ENCODE measurements at places on chromosomes 13 and 19.
A peak's percentile ranks its signal among the peaks of the same experiment; 100 is the strongest.

DNA sequence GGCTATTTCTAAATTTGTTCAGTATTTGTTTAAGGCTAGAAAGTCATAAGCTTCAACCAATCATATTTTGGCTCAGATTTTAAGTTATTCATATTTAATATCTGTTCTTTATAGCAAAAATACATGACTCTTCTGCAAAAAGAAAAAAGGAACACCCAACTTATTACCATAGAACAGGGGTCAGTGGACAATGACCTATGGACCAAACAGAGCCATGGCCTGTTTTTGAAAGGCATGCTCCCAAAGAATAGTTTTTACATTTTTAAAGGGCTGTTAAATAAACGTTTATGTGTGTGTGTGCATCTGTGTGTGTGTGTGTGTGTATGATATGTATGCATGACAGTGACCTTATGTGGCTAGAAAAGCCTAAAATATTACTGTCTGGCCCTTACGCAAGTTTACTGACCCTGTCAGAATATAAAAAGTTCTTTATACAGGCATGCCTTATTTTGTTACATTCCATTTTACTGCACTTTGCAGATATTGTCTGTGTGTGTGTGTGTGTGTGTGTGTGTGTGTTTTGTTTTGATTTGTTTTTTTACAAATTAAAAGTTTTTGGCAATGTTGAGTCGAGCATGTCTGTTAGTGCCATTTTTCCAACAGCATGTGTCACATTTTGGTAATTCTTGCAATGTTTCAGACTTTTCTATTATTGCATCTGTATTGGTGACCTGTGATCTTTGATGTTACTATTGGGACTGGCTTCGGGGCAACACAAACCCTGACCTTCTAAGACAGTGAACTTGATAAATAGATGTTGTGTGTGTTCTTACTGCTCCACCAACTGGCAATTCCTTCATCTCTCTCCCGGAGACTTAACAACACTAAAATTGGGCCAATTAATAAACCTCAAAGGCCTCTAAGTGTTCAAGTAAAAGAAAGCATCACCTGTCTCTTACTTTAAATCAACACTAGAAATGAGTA is 22.0 kb downstream of the KLF12 start:
- DNase-seq, result no peak

DNA sequence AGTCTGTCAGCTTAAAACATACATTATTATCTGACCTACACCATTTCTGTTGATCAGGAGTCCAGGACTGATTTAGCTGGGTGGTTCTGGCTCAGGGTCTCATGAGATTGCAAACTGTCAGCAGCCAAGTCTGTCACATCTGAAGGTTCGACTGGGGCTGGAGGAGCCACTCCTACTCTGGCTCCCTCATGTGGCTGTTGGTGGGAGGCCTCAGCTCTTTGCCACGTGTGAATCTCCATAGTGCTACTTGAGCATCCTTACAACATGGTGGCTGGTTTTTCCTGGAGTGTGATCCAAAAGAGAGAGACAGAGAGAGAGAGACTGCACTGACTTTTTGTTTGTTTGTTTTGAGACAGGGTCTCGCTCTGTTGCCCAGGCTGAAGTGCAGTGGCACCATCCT is 63.6 kb upstream of the NFIC start:
- no peak for DNase-seq

GRCh38 chr13:107203146-107203847 is 635.4 kb upstream of the ARGLU1 start:
- DNase-seq, result no peak

GRCh38 chr13:55652657-55653056 is 1488.1 kb upstream of the PRR20A start:
- no peak for DNase-seq

DNA sequence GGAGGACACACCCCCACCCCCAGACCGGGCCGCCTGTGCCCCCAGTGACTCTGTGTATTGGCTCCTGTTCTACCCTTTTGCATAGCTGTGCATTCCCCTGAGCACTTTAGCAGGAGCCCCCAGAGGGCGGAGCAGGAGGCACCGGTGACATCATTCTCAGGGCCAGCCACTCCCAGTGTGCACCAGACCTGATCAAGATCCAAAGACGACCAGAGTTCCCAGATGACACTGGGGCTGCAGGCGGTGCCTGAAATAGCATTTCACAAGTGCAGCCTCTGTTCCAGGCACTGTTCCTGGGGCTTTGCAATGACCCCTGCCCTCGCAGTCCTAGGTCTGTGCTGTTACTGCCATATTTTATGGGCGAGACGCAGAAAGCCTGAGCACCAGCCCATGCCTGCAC is 14.5 kb upstream of the PTPRS start:
- no peak for DNase-seq

- no peak for DNase-seq
These were observed 64.6 kb upstream of the SOX21 start for GRCh38 chr13:94776956-94777355.

GRCh38 chr19:19657397-19657783 is 6.1 kb downstream of the ATP13A1 start:
- no peak for DNase-seq

- no peak for DNase-seq
These were observed 114.5 kb downstream of the URI1 start for GRCh38 chr19:30056580-30056979.

GRCh38 chr13:51240178-51240577 is 18.0 kb downstream of the FAM124A start:
- no peak for DNase-seq

- DNase-seq, result no peak
These were observed 187.9 kb downstream of the KATNAL1 start for GRCh38 chr13:30119476-30119875.

DNA sequence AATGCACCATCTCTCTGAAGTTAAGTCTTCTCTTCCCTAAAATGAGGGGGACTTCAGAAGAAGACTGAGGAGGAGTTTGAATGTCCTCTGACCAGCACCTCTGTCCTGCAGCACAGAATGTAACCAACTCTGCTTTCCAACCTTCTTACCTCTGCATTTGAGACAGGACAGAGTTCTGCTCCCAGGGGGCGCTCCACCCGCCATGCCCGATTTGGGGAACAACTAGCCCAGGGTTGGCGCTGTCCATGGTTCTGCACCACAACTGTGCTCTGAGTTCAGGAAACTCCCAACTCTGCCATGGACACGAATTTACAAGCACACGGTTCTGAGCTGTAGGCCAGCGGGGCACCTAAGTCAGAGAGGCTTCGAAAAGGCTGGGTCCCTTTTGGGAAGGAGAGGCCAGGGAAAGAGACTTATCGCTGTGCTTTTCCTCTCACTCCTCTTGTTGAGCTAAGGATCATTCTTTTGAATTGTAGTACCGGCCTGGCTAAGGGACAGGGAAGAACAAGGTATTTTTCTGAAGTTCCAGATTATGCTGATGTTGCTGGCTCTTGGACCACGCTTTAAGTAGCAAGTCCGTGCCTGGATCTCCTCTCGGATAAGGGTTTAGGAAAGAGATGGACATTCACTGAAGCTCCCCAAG is 22.2 kb downstream of the SIGLEC5 start:
- peak; percentile 14 for DNase-seq

- no peak for DNase-seq
These were observed 10.8 kb downstream of the ENOX1 start for GRCh38 chr13:43776006-43776405.

DNA sequence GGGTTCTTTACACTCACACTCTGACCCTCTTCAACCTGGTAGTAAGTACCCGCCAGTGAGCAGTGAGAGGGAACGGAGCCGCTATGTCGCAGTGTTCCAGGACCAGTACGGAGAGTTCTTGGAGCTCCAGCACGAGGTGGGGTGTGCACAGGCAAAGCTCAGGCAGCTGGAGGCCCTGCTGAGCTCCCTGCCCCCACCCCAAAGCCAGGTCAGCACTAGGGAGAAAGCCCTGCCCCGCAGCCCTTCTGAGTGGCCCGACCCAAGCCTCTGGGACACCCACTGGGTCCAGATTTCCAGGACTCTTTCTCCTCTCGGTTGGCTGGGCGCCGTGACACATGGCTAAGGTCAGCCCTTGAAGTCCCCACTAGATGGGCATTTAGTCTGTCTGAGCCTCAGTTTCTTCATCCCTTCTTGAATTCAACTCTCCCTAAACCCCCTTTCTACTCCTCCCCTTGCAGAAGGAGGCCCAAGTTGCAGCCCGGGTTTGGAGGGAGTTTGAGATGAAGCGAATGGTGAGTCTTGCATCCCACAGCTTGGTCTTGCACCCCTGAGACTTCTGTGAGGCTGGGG is 1.9 kb downstream of the OCEL1 start:
- no peak for DNase-seq

GRCh38 chr13:112792511-112792910 is 102.7 kb downstream of the ATP11A start:
- no peak for DNase-seq

GRCh38 chr13:46345866-46346265 is 41.2 kb downstream of the RUBCNL start:
- no peak for DNase-seq

DNA sequence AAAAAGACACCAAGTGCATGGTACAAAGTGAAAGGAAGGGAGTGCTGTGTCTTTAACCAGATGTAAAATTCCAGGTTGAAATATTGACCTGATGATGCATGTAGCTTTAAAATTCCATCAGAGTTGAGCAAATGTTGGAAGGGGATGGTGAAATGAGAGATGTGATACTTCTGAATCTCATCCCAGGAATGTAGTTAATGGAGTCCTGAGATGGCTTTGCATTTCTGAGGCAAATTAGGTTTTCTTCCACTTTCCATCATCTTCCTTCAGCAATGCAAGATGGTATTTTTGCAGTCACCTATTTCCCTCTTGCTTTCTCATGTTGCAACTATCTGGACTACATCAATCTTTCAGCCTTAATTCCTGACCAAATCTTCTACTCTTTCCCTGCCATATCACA is 194.1 kb upstream of the MIR17HG start:
- DNase-seq, result no peak

- no peak for DNase-seq
These were observed 48.3 kb upstream of the TEX29 start for GRCh38 chr13:111272117-111272516.

- no peak for DNase-seq
These were observed 7.1 kb upstream of the DOCK6 start for GRCh38 chr19:11269408-11269807.

GRCh38 chr13:33194820-33195692 is 90.5 kb downstream of the STARD13 start:
- no peak for DNase-seq

DNA sequence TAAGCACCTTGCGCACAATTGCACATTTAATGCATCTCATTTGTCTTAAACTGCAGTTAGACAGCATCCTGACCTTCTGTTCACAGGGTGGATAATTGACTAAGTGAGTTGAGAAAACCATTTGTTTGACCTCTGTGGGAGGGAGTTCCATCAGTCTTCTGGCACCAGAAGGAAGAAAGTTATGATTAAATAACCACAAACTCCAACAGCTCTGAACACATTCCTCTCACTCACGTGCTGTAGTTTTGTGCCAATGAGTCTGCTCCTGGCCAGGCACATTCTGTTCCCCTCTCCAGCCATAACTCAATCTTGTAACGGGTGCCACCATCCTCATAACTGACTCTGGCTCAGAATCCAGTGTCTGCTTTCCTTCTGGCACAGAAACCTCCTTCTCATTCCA is 817.2 kb downstream of the SLITRK1 start:
- DNase-seq, result no peak

GRCh38 chr19:39046037-39046821 is 13.9 kb upstream of the FBXO27 start:
- DNase-seq, result no peak

DNA sequence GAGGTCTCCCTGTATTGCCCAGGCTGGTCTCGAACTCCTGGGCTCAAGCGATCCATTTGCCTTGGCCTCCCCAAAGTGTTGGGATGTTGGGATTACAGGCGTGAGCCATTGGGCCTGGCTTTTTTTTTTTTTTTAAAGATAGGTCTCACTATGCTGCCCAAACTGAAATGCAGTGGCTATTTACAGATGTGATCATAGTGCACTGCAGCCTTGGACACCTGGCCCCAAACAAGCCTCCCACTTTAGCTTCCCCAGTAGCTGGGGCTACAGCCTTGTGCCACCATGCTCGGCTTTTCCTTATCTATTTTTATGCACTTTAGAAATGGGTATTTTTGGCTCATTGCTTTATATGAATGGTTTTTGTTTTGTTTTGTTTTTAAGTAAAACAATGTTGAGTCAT is 37.4 kb downstream of the LSM14A start:
- DNase-seq, result no peak

GRCh38 chr19:54421169-54421516 is 5.9 kb downstream of the TTYH1 start:
- no peak for DNase-seq

- DNase-seq, result no peak
These were observed 10.8 kb downstream of the LATS2 start for GRCh38 chr13:21050288-21051197.

DNA sequence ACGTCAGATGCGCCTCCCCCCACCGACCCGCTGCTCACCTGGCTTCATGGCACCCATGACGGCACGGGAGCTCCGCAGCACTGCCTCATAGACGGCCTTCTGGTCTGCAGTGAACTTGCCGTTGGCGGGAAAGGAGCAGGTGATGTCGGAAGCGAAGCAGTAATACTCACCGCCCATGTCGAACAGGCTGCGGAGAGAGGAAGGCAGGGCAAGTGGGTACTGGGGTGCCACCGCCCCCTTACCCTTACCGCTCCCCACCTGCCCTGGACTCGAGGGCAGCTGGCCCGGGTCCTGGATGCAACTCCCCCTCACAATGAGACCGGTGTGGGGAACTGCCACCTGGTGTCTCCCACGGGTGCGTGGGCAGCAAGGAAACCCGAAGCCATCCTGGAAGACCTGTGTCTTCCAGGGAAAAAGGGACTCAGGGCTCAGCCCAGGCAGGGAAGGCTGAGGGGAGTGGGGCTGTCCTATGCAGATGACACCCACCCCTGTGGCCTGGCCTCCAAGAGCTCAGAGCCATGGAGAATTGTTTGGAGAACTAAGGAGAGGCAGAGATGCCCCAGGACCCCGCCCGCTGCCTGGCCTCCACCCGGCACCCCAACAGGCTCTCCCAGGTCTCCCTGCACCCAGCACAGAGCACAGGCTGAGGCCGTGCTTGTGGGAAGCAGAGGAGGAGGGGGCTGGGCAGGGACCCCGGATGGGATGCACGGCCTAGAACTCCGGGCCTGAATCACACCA is 28.3 kb downstream of the CEBPG start:
- no peak for DNase-seq

GRCh38 chr13:97491452-97491851 is 57.5 kb downstream of the RAP2A start:
- no peak for DNase-seq

DNA sequence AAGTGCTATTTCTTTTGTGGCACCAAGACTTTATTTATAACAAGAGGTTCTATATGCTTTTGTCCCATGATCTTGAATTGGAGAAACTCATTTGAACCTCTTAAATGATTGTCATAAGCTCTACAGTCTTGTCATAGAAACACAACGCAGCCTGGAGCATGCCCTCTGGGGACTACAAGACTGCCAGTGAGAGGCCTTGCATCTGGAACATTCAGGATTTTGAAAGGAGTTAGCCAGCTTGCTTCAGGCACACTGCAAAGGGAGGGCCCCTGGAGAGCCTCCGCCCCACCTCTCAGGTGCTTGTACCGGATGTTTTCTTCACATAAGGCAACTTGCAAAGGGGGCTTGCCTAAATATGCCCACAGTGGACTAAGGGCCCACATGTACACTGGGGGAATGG is 130.5 kb downstream of the LIG4 start:
- DNase-seq, result no peak

GRCh38 chr19:34319230-34319585 is 45.8 kb upstream of the GPI start:
- DNase-seq, result no peak

- no peak for DNase-seq
These were observed 1.9 kb downstream of the PRX start for GRCh38 chr19:40411125-40411842.

- DNase-seq, result no peak
These were observed 45.2 kb downstream of the SOX21 start for GRCh38 chr13:94667190-94667589.

All from activated CD8-positive, alpha-beta memory T cell treated with anti-CD3 and anti-CD28 coated beads for 4 hours (primary cell).